Astrocyte (in vitro differentiated cells and primary cell): ENCODE measurements at places on chromosomes 2 and 18.

- no peak for DNase-seq
These were observed 40.3 kb downstream of the RBMS1 start for GRCh38 chr2:160453111-160453820.

GRCh38 chr2:238339395-238339780 lies 19.1 kb downstream of the TRAF3IP1 start:
- DNase-seq, result no peak

GRCh38 chr2:25389161-25389560 lies 47.4 kb upstream of the DNMT3A start:
- DNase-seq, result no peak

- no peak for DNase-seq
These were observed 85.0 kb downstream of the ZNF516 start for GRCh38 chr18:76410033-76410432.

- no peak for DNase-seq
These were observed 601.2 kb downstream of the ADCYAP1 start for GRCh38 chr18:1505856-1506255.

GRCh38 chr2:64943387-64944150 lies 45.6 kb upstream of the SLC1A4 start:
- peak; percentile 50 for DNase-seq

DNA sequence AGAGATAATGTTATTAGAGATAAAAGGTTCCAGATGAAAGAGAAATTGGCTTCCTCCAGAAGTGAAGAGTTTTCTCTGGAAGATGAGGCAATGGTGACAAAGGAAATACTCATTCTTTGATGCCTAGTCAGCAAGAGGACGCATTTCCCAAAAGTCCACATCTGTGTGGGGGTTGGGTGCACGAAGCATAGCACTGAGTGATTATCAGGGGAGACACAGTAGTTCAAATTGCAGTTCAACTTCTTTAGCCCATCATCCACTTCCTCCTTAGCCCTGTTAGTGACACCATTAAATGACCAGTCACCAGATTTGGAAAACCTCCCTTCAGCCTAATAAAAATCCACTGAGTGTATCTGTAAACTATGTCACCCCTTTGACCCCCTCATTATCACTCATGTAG lies 80.9 kb upstream of the PHLPP1 start:
- DNase-seq, result no peak

- DNase-seq, result no peak
These were observed 66.1 kb downstream of the C18orf63 start for GRCh38 chr18:74381621-74382295.

DNA sequence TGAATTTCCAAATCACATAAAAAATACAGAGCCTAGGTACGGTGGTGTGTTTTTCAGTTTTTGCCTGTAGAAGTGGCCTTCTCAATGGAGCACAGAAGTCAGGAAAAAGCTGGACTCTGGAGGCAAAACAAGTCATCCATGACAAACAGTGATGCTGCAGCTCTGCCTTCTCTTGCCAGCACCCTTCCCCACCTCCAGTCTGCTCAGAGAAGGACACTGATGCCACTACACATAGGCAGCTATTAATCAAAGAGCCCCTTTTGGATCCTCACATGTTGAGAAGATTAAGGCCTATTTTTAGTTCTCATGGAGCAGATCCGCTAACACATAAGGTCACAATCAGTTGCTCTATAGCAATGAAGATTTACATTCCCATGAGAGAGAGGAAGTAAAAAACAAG lies 181.6 kb upstream of the GALNT5 start:
- no peak for DNase-seq

- DNase-seq, result no peak
These were observed 31.7 kb downstream of the HRH4 start for GRCh38 chr18:24491927-24492834.

- DNase-seq, result no peak
These were observed 553 bp downstream of the TIGD1 start for GRCh38 chr2:232549655-232550353.

DNA sequence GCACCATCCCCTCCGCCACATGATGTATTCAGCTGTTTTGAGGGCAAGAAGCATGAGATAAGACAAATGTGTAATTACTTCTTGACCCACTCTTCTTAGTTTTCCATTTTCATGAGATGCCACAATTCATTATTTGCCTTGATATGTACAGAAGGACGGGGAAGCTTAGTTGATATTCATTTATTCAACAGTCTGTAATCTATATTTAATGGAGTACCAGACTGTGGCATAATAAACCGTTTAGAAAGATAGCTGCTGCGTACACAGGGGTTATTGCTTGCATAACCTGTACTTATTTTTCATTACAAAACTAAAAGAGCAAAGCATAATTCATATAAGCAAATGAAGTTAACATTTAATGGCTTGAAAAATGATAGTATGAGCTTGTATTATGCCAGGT lies 466.4 kb upstream of the GYPC start:
- DNase-seq, result no peak

DNA sequence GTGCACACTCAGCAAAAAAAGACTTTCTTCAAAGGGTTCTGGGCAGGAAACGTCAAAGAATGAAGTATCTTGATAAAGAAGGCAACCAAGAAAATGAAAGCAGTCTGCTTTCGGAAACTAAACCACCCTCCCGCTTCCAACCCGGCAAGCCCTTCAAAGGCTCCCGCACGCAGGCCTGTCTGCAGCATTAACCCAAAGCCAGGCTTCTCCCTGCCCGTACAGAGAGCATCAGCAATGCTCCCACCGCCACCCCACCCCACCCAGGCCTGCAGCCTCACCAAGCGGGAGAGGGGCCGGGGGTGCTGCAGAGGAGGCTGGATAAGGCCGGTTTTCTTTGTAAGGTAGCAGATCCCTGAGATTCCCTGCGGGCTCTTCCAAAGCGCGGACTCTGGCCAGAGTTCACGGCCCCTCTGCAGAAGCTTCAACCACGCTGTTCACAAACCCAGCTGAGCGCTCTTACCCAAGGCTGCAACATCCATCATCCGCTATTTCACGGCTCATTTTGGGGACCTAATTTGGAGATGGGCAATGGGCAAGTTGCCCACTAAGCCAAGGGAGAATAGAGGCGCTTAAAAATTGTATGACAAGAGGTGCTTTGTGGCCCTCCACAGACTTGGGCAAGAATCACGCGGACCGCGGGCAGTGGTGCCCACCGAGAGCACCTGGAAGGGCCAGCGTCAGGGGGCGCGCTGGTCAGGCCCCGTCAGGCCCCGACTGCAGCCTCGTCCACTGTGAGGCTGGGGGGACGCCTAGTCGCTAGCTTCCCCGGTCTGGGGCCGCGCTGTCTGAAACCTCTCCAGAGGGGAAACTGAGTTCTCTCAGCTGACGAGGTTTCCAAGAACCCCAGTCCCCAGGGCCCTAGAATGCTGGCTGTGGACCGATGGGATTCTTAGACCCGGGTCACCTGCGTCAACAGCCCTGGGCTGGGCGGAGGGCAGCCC lies 225.4 kb upstream of the ID2 start:
- no peak for DNase-seq

DNA sequence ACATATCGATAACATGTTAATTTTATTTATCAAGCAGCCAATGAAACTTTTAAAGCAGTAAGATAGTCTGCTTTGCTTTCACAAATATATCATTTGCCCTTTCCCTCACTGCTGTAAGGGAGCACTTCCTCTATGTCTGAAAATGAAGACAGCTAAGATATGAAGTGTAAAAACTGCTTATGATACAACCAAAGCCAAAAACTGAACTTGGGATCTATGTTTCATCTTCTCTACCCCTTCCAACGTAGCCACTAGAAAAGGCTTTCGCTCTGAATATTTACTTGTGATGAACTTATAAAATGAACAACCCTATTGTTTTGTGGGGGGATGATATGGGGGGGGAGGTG lies 140.3 kb downstream of the TCF4 start:
- DNase-seq, result no peak

DNA sequence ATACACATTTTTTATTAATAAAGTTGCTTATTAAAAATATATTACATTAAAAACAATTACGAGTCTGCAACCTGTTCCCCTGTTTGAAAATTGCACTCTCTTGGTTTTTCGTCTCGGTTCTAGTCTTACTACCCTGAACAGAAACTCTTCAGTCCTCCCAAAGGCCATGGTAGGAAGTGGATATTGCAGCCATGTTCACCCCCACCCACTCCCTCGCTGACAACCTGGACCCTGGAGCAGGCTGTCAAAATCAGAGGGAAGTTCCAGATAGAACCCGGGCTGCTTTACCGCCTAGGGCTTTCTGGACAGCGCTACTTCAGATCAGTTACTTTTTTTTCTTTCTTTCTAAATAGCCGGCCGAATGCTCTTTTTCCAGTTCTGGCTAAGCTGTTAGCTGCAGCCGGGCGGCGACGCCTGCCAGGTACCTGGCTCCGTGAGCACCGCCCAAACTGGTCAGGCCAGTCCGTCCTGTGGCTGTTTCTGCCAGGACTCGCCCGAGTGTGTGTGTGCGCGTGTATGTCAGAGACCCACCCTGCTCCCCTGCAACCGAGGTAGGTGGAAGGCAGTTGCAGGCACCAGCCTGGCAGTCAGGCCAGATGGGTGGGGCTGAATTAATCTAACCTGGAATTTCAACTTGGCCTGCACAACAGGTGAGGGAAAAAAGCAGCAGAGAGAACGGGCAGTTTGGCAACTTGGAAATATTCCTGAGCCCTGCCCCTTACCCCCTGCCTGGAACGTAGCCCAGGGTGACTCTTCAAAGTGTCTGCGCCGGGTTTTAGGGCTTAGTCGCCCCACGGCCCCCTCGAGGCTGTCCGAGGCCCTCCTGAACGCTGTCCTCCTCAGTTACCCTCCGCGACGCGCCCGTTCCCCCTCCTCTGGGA lies 1.1 kb upstream of the TET3 start:
- DNase-seq, result no peak

DNA sequence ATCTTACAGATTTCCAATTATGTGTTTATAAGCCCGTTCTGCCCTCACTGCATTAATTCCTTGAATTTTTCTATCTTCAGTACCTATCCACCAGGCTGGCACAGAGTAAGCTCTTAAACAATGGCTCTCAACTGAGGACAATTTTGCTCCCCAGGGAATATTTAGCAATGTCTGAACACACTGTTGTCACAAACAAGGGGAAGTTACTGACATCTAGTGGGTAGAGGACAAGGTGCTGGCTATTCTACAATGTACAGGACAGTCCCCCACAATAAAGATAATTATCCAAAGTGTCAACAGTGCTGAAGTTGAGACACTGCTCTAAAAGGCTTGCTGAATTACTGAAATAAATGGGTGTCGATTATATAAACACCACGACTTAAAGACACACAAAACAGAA lies 5.0 kb downstream of the NDUFS1 start:
- no peak for DNase-seq

DNA sequence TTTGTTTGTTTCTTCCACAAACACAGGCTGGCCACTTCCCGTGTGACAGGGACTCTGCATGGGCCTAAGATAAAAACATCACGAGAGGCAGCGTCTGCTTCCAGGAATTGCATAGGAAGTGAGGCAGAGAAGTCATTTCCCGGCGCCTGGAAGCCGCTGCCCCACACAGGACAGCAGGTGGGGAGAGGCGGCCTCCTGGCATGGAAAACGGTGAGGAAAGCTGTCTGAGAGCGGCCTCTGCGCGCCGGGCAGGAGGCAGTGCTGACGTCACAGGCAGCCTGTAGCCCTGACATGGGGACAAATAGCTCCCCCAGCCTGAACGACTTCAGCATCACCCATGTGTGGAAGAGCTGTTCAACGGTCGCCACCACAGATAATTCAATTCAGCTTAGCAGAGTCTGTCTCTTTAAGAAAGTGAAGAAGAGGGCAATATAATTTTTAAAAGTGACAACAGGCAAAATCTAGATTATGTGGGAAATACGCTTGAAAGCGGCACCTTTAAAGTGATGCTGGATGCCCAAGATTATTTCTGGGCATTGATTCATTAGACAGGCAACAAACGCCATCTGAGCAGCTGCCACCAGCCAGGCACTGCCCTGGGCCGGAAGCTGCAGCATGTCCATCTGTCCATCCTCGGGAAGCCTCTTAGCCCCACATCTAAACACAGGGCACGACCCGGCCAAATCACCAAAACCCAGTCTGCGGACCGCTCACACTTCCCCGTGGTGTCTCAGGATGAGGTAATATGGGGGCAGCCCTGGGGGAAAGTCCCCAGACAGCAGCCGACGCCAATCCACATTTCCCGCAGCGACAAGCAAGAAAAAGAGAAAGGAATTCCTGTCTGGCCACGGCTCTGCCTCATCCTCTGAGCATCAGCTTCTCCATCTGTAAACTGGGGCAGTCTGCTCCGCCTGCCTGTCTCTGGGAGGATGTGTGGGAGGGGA lies 138.9 kb downstream of the PXDN start:
- peak; percentile 78 for DNase-seq

GRCh38 chr18:80238651-80239260 lies 8.6 kb downstream of the PARD6G start:
- no peak for DNase-seq

DNA sequence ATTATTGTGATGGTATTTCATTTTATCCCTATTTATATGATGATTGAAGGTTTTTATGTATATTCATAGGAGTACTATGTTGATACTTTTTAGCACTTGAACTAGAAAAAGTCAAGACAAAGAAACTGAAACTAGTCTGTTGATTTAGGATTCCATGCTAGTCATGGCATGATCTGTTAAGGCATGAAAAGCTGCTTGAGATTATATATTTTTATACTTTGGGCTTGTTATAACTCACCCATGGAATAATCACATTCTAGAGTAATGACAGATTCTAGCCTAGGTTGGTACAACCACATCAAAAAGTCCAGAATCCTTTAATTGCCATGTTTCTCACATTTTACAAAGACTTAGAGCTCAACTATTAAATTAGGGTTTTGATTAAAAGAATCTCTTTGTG lies 472.6 kb upstream of the CELF4 start:
- DNase-seq, result no peak

DNA sequence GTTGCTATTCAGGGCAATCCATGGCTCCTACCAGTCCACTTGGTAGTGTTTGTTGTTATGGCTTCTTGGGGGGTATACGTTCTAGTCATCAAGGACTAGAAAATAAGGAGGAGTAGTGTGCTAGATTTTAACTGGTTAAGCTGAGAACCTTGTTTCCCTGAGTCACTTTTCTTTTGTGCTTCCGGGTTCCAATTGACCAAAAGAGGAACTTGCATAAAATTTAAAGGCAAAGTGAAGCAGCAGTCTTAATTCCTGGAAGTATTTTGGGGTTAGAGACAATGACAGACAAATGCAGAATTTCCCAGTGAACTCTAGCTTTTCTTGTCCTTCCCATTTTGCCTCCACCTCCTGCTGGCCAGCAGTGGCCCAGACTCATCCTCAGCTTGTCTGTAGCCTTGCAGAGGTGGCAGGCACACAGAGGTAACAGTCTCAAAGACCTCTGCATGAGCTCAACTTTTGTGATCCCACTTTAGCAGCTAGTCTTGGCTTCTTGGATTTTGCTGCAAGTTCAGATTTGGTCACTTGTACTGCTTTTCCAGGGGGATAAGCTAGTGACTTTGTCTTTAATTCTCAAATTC lies 1105.8 kb upstream of the NXPH2 start:
- no peak for DNase-seq

- no peak for DNase-seq
These were observed 19.7 kb downstream of the IFIH1 start for GRCh38 chr2:162298669-162299335.

- DNase-seq, result peak; percentile 36
These were observed 56.3 kb upstream of the MYO3B start for GRCh38 chr2:170121689-170122088.
